ENCODE measurements at places on chromosomes 6 and 20. TPM values are rescaled to one million over a fixed set of nuclear protein-coding genes. Genes with fewer than 3 reads are reported as not detected.

CCN6 gene
- not detected for total RNA-seq

RBM38 gene
- total RNA-seq = 7.0 TPM

REM1 gene
- total RNA-seq = not detected

SIRPD gene
- not detected for total RNA-seq

MAPK13 gene
- total RNA-seq = 21.9 TPM

LY6G6C gene
- not detected for total RNA-seq

Measured in placental pericyte (primary cell).